ENCODE measurements at places on chromosomes 5 and 9.

GRCh38 chr5:117201001-117201400 is 626.4 kb upstream of the SEMA6A start:
- DNase-seq = no peak

DNA sequence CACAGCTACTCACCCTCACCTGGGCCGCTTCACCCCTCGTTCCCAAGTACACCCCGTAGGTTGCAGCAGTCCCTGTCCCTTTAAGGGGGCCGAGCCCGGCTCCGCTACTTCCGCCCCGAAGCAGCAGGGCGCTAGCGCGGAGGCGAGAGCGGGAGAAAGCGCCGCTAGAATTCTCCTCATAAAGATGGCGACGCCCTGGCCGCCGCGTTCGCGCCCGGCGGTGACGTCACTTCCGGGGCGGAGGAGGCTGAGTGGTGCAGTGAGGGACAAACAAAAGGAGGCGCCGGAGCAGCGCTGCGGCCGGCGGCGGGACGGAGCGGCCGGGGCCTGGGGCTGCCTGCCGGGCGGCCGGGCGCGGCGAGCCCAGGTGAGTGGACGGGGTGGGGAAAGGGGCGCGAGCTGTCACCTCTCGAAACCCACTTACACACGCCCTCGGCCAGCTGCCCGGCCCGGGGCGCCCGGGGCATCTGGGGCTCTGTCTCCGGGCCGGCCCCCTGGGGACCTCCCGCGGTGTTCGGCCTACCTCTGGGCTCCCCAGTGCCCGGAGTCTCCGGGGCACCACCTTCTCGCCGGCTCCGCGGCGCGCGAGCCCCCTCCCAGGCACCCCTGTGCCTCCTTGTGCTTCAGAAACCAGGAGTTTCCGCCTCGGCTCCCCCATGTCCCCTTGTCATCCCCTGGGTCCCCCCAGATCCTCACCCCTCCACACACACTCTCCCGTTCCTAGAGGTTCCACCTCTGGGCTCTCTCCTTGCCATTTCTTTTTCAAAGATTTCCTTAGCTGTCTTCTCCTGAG is at the start of the genes KYAT1 and LRRC8A:
TSS of gene KYAT1 (minus strand) at position 67 of the 793 bp plus-strand sequence. CDS start 36,545 bp downstream, outside the sequence.
TSS of gene LRRC8A (plus strand) at position 250 of the 793 bp plus-strand sequence. CDS start 25,032 bp downstream, outside the sequence.
- DNase-seq = peak; percentile 93

- DNase-seq = no peak
Observed at GRCh38 chr5:1656271-1656975, 132.7 kb upstream of the LPCAT1 start.

DNA sequence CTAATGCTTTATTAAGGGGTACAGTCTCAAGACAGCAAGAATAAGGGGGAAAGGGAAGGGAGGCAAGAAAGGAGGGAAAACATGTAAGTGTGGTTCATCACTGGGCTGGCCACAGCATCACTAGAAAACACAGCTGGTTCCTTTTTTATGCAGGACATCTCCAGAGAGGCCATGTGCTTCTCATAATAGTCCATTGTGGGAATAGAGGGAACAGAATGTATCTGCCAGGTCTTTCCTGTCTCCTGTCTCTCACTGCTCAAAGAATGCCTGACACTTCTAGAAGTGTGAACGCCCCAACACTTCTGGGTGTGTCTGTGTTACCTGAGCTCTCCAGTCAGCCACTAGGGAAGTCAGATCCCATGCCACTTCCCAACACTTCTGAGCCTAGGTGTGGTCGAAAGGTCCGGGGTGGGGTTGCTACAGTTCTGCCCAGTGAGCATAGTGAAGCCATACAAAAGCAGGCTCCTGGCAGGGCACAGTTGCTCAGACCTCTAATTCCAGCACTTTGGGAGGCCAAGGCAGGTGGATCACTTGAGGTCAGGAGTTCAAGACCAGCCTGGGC is 255.6 kb upstream of the SLC30A5 start:
- DNase-seq = no peak

- DNase-seq = no peak
Observed at GRCh38 chr5:139416651-139417050, 12.8 kb upstream of the SPATA24 start.

- DNase-seq = no peak
Observed at GRCh38 chr9:14054096-14054495, 259.8 kb downstream of the NFIB start.

- DNase-seq = peak; percentile 55
Observed at GRCh38 chr9:71806901-71807307, 38.6 kb upstream of the CEMIP2 start.
